ENCODE measurements at places on chromosomes 1 and 21. TPM values are rescaled to one million over a fixed set of nuclear protein-coding genes. Genes with fewer than 3 reads are reported as not detected.

UBAP2L gene
- 157 TPM for total RNA-seq

DNA sequence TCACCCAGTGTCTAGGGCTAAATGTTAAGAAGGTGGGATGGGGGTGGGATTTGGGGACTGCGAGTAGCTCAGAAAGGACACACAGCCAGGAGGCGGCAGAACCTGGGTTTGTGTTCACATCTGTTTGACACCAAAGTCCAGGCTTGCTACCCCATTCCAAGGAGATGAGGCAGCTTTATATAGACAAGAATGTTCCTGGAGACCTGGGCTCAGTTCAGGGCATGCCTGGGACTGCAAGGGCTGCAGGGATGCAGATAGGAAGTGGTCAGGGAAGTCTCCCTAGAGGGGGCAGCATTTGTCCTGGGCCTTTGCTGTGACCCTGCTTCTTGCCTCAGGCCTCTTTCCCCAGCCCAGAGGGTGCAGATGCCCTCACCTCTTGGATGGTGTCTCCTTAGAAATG is 16.3 kb downstream of the PADI3 start:
- no peak for DNase-seq

DNA sequence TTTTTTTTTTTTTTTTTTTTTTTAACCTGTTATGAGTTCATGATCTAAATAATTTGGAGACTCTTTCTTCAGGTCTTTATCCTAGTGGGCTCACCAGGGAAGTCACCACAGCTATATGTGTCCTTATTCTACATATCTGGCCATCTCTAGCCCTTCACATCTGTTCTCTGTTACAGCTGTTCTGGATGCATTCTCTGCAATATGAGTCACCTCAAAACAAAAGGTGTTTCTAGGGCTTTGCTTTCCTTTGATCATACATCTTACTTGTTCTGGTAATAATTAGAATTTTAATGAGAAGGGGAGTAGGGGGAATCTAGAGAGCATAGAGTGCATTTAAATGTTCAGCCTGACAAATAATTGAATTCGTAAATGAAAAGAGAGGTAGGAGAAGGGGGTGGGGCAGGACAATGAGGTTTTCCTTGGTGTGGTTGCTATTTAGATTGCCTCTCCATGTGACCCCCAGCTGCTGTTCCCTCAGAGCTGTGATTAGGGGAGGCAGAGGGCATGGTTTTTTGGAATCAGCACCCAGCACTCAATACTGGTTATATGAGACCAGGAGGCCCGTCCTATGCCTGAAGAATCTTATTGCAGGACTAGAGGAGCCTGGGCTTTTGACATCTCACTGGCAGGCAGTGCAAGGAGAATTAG is 8.0 kb downstream of the SYT6 start:
- DNase-seq, result no peak

GRCh38 chr1:55572878-55573734 is 357.9 kb upstream of the USP24 start:
- no peak for DNase-seq

TESK2 gene
- total RNA-seq, result 13.8 TPM

DNA sequence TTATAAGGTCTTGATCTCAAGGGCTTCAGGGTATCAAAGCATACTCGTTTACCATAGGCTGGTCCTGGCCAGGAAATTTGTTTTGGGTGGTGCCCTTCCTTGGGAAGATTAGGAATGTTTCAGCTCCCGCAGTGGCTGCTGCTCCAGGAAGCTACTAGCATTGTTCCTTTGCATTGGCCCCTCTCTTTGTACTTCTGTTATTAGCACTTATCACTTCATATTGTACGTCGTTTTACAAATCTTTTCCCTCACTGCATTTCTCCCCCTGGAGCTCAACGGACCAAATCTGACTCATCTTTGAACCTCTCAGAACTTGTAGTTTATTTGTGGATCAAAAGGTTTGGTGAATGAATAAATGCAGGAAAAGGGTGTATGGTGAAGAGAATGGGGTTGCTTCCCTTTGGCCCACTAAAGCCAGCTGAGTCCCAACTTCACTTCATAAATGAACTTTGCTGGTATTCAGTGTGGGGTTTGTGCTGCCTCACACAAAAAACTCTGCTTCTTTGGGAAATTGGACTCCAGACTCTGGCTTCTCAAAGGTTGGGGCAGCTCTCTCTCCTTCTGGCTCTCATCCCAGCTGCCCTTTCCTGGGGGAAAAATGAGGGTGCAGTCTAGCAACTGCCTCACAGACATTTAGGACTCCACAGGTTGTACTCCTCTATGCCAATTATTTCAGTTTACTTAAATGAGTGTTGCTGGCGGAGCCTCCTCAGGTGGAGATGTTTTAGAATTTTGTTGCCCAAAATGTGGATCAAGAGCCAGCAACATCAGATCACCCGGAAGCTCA is 5.9 kb downstream of the GNAT2 start:
- no peak for DNase-seq

DNA sequence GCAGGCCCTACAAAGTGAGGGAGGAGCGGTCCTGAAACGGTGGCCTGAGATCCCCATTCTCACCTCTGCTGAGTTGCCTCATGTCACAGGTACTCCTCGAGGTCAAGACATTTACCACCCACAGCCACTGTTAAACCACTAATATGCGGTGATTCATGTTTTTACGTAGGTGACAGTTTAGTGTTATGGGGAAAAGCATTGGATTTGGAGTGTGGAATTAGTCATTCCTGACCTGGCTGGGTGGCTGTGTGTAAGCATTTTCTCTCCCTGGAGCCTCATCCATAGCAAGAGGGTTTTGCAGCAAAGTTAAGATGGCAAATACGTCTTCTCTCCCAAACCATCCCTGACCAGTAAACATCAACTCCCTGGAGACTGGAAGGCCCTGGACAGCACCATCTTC is 57.8 kb upstream of the KCNJ6 start:
- DNase-seq, result no peak

COL6A2 gene
- total RNA-seq, result 22.0 TPM

DNA sequence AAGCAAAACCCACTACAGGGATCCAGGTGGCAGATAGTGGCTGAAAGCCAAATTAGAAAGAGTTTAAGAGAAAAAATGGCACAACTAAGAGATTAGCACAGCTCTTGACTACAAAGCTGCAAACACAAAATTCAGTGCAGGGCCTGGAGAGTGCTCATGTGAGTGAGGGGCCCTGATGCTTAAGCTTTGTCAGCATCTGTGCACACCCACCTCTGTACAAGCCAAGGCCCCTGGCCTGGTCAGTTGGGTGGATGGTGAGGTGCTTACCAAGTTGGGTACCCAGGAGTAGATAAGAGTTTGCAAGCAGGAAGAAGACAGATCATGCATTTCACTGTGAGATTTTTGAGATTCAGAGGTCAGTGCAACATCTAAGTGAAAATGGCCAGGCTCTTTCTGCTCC is 62.7 kb upstream of the ATP1B1 start:
- DNase-seq, result no peak

OLFM3 gene
- not detected for total RNA-seq

DNA sequence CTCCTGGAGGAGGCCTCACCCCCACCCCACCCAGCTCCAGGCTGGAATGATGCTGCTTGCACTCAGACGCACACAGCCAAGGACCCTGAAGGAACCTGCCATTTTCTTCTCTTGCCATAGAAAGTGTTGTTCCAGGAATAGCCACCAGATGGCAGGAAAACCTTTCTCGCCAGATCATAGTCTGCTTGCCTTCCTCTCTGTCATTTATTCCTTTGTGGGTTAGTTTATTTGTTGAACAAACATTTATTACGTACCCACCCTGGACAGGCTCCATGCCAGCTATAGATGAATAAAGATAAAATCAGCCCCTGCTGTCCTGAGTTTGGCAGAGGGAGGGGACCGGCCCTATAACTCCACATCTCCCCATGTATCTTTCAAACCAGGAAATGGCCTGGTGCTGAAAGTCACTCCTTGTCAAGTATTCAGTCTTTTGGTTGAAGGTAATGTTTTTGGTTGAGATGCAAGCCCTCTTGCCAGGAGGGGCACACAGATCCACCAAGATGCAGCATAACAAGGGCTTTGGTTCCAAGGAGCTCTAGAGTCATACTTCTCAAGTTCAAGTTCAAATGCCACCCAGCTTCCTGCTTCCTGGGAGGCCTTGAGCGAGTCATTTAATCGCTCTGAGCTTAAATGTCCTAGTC is 7.0 kb upstream of the KCNC4 start:
- DNase-seq, result peak; percentile 55

C1QB gene
- not detected for total RNA-seq

- DNase-seq, result no peak
Observed at GRCh38 chr1:119462964-119463363, 44.0 kb upstream of the HSD3B1 start.

DNA sequence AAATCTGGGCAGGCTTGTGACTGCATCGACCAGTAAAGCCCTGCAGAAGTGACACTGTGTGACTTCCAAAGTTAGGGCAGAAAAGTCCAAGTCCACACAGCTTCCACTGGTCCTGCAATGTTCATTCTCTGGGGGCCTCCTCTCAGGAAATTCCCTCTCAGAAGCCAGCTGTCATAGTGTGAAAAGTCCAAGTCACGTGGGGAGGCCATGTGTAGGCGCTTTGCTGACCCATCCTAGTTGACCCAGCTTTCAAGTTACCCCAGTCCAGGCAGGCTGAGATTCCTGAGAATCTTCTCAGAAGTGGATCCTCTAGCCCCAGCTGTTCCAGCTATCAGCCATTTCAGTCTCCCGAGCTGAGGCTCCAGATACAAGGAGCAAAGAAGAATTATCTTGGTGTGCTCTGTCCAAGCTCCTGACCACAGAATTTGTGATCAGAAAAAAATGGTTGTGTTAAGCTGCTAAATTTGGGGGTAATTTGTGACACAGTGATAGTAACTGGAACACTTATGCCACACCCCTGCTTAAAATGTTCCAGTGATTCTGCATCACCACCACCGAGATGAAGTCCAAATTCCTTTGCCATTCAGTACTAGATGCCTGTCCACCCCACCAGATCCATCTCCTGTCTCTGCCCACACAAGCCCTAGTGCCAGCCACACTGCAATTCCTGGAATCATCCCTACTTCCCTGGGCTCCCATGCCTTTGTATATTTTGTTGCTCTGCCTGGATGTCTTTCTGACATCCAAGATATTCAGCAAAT is 2.5 kb upstream of the STUM start:
- DNase-seq, result no peak

SEC16B gene
- total RNA-seq, result 2.0 TPM

DNA sequence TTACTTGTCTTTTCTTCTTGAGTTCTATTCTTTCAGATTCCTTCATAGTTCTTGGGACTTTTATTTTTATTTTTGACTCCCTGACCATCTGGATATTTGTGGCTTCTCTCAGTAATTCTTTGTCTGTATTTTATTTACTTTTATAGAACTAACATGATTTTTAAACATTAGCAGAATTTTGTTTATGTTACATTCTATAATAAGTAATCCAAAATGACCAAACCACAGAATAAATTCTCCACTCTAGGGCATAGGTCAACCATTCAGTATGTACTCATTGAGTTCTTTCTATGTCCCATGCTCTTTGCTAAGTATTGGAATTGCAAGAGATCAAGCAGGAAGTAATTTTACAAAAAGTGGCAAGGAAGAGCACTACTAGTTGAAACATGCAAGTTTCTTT is 969.0 kb downstream of the TTLL7 start:
- DNase-seq, result no peak

DNA sequence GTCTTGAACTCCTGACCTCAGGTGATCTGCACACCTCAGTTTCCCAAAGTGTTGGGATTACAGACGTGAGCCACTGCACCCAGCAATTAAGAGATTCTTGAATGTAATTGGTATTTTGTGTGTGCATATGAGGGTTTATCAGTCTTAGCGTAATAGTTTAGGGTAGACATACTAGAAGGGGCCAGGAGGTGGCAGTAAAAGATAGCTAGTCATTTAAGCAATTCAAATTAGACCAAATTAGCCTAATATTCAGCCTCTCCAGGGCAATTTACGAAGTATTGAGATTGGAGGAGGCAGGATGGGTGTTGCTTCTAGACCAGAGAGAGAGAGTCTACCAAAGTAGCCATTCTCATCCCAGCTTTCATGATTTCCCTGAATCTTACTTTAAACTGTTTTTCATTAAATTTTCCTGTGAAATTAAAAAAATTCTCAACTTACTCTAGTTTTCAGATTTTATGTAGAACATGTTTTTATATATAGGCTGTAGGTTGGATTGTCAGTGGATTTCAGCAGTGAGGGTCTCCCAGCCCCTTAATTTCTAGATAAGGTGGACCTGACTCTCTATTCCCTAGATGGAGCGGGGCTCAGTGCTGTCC is 119.7 kb downstream of the HHAT start:
- peak; percentile 37 for DNase-seq

DNA sequence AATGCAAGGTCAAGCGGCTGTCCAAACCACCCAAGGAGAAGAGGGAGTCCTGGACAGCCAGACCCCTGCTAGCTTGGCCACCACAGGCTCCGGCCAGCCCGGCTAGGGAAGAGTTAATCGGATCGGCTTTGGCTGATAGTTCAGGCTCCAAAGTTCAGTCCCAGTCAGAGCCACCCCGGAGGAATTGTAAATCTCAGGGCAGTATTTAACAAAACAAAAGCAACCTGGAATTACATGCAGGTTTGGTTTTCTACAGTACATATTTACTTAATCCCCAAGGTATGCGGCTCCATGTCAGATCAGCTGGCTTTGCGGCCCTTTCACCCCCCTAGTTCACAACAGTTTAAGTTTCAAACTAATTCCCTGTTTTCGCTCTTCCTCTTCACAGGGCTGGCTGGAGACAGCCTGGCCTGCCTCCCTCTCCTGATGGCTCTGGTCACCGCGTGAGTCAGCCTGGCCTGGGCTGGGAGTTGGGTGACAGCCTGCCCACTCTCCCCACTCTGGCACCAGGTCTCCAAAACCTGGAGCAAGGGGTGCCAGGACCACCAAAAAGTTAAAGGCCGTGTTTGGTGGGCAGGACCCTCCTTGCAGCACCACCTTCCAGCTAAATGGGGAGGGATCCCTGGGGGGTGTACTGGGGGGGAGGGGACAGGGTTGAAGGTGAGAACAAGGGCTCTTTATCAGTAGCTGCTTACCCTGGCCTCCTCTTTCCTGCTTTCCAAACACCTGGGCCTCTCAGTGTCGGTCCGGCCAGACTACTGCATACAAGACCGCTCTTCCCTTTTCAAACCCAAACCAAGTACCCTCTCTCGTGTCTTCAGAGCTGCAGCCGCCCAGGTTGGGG is 1.9 kb downstream of the DHRS3 start:
- peak; percentile 37 for DNase-seq

- peak; percentile 47 for DNase-seq
Observed at GRCh38 chr1:207024202-207025145, 8.1 kb downstream of the C1orf116 start.

PERM1 gene
- total RNA-seq, result 0.60 TPM

GRCh38 chr1:162755306-162755705 is 35.2 kb upstream of the HSD17B7 start:
- no peak for DNase-seq

GRCh38 chr1:5889901-5890300 is 102.3 kb downstream of the NPHP4 start:
- DNase-seq, result no peak

DNA sequence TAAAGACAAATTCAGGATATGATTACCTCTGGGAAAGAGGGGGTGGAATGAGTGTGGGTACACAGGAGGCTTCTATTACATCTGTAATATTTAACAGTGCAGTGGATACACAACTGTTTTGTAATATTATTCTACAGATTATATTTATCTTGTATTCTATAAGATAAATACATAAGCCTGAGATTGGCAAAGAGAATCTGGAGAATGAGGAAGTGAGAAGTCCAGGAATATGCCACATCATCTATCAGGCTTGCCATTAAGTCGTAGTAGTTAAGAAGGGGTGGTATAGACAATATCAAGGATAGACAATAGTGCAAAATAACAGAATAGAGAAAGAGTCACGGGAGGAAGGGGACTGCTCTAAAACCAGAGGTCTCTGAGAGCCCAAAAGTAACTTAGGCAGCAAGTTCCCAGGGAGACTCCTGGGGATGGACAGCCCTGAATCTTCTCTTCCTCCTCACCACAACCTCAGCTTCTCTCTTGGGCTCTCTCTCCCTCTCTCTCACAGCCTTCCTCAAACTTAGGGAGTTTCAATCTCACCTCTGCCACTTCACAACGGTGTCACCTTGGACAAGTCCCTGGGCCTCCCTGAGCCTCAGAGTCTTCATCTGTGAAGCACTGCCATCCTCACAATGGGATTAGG is 14.0 kb upstream of the PTAFR start:
- DNase-seq, result no peak
